ENCODE measurements at places on chromosomes 5 and 9.

GRCh38 chr9:100579665-100580064 lies 1.8 kb downstream of the CAVIN4 start:
- DNase-seq: no peak

GRCh38 chr9:135281791-135282737 lies 194.6 kb downstream of the OLFM1 start:
- peak; percentile 28 for DNase-seq

DNA sequence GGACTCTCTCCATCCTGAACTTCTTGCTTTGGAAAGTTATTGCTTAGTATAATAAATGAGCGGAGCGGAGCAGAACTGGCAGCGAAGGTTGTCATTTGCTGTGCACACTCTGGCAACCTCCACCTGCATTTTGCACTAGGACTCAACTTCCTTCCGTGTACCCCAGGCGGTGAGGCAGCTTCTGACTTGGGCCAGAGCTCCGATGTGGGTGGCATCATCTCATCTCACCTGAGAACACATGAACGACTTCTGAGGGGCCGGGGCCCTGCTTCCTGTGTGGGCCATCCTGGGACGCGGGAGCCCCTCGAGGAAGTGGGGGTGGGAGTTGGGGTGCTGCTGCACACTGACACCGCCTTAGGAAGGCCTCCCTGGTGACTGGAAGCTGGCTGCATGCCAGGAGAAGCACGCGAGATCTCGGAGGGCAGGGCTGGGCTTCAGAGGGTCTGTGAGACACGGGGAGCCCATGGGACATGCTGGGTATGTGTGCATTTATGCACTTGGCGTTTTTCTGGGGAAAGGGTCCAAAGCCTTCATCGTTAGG lies 56.5 kb upstream of the COL5A1 start:
- DNase-seq: no peak

GRCh38 chr5:132063090-132063911 lies 2.8 kb downstream of the IL3 start:
- peak; percentile 47 for DNase-seq

GRCh38 chr5:155015239-155015638 lies 1.7 kb downstream of the KIF4B start:
- DNase-seq: no peak

DNA sequence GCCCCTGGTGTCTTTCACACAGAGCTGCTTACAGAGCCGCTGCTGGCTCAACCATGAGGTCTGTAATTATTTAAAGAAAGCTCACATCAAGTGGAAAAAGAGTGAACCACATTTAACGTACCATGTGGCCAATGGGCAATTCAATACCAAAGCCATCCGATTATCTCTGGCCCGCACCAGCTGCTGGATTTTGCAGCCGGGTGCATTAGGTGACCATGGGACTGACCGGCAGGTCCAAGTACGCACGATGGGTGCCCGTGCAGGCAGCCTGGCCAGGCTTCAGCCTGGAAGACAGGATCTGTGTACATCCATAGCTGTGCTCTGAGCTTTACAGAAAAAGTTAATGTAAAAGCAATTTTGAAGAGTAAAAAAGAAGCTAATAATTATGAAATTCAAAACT lies 20.5 kb downstream of the PPARGC1B start:
- no peak for DNase-seq

DNA sequence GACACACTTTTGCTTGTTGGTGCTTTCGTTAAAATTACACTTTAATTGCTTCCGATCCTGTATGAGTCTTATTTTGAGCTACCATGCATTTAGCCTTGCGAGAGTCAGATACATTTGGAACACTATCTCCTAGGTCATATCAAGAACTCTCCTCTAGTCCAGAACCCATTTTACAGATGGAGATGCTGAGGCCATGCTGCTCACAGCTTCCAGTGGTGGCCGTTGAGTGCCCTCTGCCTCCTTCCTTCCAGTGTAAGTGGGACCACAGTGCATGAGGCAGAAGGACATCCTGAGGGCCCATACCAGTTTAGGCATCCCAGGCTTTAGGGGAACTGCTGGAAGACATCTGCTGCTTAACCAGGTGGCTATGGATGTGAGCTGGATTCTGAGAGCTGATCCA lies 6.9 kb downstream of the CCNI2 start:
- no peak for DNase-seq

DNA sequence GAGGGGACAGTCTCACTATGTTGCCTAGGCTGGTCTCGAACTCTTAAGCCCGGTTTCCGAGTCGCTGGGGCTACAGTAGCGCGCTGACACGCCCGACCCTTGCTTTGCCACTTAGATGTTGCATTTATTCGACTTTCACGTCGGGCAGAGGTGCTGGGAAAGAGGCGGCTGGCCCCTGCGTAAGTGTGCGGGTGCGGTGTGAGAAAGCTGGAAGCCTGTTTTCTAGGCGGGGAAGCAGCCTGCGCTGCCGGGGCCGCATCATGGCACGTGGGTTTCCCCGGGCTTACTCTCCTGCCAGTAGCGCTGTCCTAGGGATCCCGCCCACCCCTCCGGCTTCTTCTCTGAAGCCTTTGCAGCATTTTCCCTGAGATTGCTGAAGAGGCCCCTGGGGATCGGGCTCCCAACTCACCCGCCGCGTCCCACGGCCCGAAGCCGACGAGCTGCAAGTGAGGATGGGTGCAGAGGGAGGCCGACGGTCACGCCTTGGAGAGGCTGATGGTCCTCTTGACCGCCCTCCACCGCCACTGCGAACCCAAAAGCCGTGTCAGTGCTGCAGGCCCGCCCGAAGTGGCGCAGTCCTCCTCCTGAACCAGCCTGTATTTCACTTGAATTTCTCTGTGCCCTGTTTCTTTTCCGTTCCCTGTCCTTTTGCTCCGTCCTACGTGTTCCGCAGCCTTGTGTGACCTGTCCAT lies 5.8 kb upstream of the TRIM41 start:
- peak; percentile 78 for DNase-seq

DNA sequence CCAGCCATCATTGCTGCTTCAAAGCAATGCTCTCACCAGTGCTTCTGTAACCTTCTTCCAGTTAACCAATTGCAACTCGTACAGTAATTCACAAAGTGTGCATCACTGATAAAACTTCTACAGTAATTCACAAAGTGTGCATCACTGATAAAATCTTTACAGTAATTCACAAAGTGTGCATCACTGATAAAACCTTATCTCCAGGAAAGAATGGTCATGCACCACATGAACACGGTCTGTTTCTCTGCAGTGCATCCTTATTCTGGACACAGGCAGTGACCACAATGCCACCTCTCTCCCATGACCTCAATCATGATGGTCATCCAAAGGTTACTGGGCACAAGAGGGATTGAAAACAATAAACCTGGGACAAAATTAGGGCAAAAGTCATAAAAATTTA lies 153.6 kb downstream of the TSSK1B start:
- DNase-seq: no peak

DNA sequence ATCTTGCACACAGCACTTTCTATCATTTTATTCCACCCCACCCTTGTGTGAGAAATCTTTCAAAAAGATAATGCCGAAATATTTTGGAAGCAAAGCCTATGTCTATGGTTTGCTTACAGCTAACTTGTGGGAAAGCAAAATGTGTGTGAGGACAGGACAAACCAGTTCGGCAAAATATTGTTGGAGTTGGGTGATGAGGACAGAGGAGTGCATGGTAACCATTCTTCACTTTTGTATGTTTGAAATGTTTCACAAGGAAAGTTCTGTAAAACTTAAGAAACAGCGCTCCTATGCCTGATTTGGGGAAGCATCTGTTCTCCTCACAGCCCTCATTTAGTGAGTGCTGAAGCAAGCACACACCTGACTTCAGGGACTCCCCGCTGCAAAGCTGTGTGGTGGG lies 62.0 kb upstream of the RNF130 start:
- DNase-seq: no peak

- no peak for DNase-seq
These were observed 32.6 kb upstream of the SLC6A19 start for GRCh38 chr5:1168796-1169195.

- DNase-seq: no peak
These were observed 84.2 kb downstream of the GIN1 start for GRCh38 chr5:103035701-103036100.

DNA sequence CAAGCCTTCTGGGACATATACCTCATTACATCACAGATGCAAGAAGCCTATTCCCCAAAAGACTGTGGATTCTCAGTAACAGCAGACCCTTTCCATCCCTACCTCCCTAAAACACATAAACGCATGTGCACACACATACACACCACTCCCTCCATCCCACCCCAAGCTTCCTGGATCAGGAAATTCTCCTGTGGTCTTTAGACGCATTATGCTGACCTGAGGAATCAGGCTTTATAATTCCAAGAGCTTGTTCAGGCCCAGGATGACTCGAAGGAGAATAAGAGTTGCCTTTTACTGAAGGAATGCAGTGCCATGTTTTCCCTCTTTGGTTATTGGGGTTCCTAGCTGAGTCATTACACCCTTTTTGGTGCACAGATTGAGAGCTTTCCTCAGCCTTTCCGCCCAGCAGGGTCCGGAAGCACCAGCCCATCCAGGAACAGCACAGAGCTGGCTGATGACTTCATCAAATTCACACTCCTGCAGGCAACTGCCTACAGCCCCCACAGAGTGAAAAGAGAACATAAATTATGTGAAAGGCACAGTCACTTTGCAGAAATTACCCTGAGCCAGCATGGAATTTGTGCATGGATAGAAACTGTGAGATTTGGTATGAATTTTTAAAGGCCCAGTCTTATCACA lies 385.0 kb upstream of the TRPC7 start:
- DNase-seq: no peak

DNA sequence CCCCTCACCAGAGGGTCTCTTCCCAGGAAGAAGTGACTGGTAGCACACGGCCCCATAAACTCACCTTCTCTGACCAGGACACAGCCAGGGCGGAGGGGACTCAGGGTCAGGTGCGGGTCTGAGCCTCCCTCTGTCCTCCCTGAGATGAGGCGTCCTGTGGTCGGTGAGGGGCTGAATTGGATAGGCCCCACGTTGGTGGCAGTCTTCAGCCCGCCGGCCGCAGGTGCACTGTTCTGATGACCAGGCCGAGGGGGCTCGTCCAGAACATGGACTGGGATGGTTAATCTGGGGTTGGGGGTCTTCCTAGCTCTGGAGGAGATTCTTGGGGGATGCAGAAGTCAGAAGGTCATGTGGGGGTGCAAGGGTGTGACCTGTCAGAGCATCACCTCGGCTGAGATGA lies 102.2 kb upstream of the PPP1R26 start:
- DNase-seq: no peak

DNA sequence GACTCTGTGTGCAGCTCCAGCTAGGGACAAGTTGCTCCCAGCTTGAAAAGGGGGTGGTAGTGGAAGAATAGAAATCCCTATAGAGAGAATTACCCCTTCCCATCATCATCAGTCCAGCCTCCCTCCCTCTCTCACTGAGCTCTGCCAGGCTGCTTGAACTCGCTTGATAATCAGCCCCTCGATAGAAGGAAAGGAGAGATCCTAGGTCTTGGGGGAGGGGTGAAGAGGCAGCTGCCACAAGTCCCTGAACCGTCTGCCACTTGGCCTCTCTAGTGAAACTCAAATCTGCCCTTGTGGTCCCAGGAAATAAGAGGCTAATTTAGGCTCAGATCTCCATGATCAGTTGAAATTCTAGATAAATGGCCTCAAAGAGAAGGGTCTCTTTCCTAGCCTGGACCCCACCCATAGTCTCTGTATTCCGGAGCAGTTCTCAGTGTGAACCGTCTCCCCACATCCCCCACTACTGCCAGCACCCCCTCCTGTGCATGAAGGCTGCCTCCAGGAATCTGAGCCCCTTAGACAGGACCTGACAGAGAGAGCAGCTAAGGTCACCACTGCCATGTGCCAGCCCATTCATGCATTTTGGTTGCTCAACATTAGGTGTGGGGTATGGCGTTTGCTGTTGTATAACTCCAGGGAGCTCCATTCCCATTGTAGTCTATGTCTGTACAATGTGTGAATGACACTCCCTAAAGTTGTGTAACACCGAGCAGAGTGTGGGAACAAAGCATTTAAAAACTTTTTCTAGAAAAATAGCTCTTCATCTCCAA lies 5.5 kb downstream of the DNAJB5 start:
- no peak for DNase-seq

DNA sequence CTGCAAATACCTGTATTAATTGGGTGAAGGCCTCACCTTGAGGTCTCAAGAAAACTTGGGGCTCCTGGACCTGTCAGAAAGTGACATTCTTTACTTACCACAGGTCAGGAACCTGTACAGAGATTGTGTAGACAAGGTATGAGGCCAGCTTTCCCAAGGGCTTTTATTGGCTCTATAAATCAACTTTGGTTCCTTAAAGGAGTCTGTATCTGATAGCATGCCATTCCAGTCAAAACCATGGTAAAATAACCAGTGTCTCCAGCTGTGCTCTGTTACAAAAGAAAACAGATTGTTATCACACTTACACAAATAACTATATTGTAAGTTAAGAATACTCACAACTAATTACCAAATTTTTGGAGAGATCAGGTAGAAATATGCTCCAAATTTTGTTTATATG lies 64.5 kb downstream of the COL15A1 start:
- DNase-seq: no peak

GRCh38 chr5:33888587-33888986 lies 3.2 kb downstream of the ADAMTS12 start:
- no peak for DNase-seq

DNA sequence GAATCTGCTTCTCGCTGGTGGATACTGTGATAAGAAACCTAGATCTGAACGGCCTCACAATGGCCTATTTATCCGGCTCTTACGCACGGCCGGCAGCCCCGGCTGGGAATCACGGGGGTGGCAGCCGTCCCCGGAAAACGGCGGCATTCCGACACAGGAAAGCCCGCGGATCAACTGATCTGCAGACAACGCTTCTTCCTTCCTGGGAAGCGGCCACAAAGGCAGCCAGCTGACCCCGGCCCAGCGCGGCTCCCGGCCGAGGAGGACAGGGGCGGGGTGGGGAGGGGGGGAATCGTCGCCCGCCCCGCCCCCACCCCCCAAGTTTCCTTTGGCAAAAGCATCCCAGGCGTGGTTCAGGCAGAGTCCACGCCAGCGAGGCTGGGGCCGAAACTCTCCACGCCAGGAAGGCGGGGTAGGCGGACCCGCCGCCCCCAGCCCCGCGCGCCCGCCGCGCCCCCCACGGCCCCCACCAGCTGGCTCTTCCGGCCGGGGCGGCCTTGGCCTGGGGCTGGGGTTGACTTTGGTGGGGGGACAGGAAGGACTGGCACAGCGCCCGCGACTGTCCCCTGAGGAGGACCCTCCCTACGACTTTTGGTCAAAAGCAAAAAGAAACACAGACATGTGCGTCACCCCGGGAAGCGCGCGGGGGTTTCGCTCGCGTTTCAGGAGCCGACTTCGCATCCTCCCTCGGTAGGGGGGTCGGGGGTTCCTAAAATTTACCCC lies 247.7 kb upstream of the ANKRD55 start:
- DNase-seq: peak; percentile 10

DNA sequence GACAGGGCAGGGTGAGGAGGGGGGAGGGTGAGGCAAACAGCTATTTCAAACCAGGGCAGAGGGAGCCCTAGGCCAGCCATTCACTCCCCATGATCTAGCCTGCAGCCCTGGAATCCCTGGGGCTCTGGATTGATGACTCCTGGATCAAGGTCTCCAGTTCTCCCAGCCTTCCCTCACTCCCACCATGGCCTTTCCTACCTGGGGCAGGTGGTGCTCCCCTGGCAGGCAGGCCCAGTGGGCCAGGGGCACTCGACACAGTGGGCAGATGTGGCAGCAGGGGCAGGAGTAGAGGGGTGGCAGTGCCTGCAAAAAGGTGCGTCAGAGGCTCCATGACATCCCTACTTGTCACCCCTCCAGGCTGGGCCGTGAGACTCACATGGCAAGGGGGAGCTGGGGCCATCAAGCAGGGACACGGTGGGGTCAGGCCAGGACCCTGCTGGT lies 6.0 kb downstream of the KIF12 start:
- DNase-seq: no peak

Measured in GM06990 (cell line).